ENCODE measurements at places on chromosomes 12 and 14.

GRCh38 chr12:21384261-21384660 lies 11.6 kb downstream of the IAPP start:
- no peak for DNase-seq

- DNase-seq = no peak
These were observed 2.2 kb downstream of the GPR132 start for GRCh38 chr14:105063056-105063455.

DNA sequence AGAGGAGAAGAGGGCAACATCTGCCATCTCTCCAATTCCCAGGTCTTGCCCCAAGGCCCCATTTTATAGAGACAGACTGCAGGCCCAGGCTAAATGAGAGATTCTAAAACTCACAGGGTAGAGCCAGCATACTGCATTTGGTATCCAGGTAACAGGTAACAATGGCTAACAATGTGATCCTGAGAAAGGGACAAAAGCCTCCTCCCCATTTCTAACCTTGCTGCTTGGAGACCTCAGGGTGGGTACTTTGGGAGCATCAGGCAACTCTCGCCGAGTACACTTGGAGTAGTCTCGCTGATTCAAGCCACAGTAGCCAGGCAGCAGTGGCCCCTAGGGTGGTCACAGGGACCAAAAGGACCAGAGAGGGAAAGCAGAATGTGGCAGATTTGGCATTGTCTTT lies 162.6 kb upstream of the PLEKHA5 start:
- DNase-seq = no peak

- DNase-seq = no peak
These were observed 159.4 kb upstream of the GSC start for GRCh38 chr14:94929354-94929753.

DNA sequence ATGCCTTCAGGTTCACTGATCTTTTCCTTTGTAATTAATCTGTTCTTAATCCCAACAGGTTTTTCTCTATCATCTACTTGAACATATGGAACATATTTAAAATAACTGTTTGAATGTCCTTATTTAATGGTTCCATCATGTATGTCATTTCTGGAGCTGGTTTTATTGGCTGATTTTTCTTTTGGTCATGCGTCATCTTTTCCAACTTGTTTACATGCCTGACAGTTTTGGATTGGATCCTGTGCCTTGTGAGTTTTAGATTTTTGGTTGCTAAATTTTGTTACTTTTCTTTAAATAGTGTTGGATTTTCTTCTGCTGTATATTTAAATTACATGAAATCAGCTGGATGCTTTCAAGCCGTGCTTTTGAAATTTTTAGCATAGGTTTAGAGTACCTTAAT lies 237.3 kb upstream of the DAAM1 start:
- no peak for DNase-seq

DNA sequence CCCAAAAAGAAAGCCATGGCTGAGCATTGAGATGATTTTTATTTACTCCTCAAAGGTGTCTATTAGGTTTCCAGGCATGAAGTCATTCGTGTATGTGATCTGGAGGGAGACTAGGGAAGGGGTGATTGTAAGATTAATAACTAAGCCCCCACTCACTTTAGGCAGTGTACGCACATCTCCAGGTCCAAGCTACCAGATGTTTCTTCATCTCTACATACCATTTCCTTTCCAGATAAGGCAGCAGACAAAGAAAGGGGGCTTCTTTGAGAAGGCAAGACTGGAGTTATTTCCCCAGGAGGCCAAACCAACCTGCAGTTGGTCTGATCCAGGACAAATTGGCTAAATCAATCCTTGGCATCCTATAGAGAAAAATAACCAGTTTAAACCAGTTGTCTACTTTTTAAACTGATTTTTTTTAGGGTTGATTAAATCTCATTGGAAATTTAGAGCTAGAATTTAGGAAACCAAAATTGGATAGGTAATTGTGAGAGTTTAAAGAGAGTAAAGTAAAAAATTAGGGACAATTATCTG lies 3.9 kb downstream of the HOXC13 start:
- no peak for DNase-seq

GRCh38 chr12:43638806-43639205 lies 86.8 kb upstream of the ADAMTS20 start:
- DNase-seq = no peak

DNA sequence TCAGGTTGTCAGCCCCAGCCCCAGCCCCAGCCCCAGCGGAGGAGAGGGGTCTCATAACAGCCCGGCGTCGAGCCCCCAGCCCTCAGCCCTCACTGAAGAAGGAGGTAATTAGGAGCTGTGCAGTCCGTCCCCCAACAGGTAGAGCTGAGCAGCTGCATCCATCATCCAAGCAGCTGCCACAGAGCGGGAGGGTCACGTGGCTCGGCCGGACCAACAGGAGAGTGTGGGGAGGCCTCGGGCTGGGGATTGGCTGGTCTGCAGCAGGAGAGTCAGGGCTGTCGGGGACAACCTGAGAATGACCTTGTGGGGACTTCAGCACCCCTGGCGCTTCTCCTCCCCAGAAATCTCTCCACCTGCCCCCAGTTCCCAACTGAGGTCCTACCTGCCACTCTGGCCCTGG lies 29.6 kb downstream of the SMUG1 start:
- DNase-seq = no peak

DNA sequence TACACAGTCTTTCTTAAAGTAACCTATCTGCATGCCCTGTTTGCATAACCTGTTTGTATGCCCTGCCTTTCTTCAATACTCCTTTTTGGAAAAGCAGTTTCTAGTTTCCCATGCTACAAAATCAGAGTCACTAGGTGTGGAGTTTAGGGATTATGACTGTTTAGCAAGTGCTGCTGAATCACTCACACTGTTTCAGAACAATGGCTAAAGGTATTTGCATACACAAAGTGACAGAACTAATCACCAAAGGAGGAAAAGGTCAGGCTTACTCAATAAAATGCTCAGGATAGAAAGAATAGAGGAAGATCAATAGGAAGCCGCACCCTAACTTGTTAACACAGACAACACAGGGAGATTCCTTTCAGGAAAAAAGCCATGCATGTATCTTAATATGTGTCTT lies 19.4 kb downstream of the EGLN3 start:
- no peak for DNase-seq

- no peak for DNase-seq
These were observed 79.0 kb downstream of the PITPNM2 start for GRCh38 chr12:123071857-123072256.

- no peak for DNase-seq
These were observed 94.7 kb upstream of the DIO3 start for GRCh38 chr14:101466456-101467180.

- DNase-seq = peak; percentile 33
These were observed 20.0 kb upstream of the ITGA5 start for GRCh38 chr12:54439096-54439495.

- no peak for DNase-seq
These were observed 3.2 kb downstream of the BIN2 start for GRCh38 chr12:51320695-51321320.

- DNase-seq = no peak
These were observed 94.7 kb upstream of the KRR1 start for GRCh38 chr12:75606151-75606550.

GRCh38 chr14:45426685-45427282 lies 173.8 kb upstream of the MIS18BP1 start:
- peak; percentile 5 for DNase-seq

- no peak for DNase-seq
These were observed 80.6 kb downstream of the DDX51 start for GRCh38 chr12:132063491-132063890.

- peak; percentile 43 for DNase-seq
These were observed 7.6 kb upstream of the NUMB start for GRCh38 chr14:73465823-73466532.

DNA sequence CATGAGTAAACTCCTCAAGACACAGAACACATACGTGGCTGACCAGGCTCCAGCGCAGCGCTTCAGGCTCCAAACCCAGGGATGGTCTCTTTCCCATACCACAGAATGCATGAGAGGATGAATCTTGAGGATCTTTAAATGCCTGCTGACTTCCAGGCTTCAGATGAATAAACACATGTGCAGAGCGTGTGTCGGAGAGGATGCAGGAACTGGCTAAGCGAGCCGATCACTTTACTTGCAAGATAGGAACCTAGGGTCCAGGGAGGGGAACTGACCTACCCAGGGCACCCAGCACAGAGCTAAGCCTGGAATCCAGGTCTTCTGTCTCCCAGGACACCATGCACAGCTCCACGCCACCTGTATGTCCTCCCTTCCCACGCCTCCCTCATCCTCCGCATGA lies 209.8 kb downstream of the BCL11B start:
- DNase-seq = no peak

- DNase-seq = no peak
These were observed 19.8 kb downstream of the ISM2 start for GRCh38 chr14:77478796-77479195.

DNA sequence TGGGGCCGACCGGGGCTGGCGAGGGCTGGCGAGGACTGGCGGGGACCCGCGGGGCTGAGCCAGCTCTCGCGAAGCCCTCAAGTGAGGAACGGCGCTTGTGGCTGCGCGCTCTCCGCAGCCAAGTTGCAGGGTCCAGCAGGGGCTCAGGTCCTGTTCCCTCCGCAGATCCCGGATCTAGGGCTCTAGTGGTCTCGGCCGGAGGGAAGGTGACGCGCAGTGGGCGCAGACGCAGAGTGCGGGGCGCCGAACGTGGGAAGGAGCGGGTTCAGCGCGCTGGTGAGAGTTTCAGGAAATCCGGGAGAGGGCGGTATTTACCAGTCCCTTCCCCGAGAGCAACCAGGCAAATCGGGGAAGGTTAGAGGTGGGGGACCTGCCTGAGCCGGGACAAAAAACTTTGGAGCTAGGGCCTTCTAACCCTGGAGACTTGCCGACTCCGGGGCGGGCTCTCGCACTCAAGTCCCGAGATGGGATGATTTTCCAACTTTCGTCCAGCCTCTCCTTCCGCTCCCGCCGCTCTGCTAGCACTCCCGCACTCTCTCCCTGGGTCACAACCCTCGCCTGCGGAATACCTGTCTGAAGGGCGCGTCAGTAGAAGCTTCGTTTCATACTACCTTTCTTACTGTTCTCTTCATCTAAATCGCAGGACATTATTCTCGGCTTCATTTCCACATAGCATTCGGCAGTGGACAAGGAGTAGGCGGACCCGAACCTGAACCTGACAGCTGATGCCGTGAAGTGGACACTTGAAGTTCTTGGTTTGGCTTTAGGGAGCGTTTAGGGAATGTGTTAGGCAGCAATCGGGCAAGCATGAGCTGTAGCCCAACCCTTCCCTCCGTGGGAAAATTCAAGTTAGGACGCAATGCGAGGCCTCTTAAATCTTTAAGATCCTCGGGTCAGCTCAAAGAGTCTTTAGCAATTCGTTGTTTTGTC lies 13.6 kb upstream of the PAX9 start:
- peak; percentile 62 for DNase-seq

DNA sequence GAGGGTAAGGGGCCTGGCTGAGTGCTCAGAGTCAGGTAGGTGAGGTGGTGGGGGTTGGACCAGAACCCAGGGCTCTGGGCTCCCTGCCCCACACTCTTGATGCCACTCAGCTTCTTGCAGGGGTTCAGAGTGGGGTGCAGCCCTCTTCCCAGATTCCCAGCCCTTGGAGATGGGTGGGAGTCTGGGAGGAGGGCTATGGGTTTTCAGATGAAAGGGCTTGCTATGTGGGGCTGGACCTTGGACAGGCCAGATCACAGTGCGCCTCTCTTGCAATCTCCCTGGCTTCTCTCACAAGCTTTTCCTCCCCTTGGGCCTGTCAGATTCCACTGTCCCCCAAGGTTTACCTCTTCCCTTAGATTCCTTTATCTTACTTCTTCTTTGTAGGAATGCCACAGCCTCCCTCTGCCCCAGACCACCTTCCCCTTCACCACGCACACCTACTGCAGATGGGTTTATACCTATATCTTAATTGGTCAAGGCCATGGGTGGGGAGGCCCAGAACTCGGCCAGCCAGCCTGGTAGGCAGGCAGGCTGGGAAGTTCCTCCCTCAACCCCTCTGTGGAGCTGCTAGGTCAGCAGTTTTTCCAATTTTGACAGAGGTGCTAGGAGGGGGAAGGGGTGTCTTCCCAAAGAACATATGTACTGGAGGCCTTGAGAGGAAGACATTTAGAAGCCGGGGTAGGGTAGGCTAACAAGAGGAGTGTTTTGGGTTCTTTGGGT lies 1.4 kb downstream of the NYNRIN start:
- DNase-seq = no peak

DNA sequence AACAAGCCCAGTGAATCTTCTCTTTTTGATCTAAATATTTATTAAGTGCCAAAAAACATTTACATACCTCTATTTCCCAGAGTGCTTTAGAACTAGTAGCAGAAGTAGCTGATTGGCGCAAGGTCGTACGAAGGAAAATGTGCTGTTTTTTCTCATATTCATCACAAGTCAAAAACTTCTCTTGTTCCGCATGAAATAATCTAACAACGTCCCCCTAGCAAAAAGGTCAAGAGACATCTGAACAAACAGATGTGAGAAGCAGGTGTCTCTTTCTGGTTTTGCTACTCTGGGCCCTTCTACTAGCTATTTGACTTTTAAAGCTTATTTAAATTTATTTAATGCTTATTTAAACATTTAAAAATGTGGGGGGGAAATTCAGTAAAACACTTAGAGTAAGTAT lies 117.8 kb downstream of the ITPR2 start:
- no peak for DNase-seq

GRCh38 chr14:62718629-62719028 lies 326.6 kb downstream of the KCNH5 start:
- DNase-seq = no peak

DNA sequence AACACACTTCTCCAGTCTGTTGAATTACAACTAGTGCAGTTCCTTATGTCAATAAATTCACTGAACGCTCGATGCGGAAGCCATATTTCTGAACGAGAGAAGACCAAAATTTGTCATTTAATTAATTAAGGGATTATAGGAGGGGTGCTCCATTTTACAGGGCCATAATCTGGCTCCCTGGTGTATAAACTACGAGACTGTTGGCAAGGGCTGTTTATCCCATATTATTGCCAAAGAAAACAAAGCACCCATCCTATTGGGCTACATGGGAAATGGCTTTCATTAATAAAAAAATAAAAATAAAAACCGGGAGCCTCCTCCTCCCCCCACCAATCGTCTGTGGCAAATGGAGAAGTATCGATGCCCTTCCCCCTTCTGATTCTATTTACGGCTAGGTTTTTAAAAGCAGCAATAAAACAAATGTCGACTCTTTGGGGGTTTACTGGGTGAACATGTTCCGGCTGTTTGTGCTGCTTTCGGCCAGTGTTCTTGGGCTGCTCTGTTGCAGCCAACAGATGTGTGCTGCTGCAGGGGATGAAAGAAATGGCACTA lies 24.8 kb downstream of the ATF7 start:
- no peak for DNase-seq

GRCh38 chr12:67989184-67989920 lies at the start of gene IFNG-AS1:
Gene IFNG-AS1 (plus strand): TSS chr12:67989447.
- DNase-seq = no peak

DNA sequence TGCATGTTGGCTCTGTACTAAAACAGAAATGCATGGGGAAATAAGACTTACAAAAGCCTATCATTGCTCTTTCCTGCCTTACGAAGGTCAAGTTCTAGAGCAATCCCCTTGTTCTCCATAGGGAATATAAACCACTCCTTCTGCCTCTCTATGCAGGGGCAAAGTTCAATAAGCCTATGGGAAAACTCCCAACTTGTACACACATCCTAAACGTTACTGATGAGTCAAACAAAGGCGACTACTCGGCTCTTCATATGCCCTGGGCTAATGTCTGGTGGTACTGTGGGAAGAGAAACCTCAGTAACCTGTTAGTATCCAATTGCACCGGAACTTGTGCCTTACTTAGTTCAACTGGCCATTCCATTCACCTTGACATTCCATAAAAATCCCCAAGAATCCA lies 32.7 kb downstream of the PRMT8 start:
- DNase-seq = no peak

Measured in foreskin fibroblast (primary cell).